AG20443 (cell line): ENCODE measurements at places on chromosomes 3 and 15.

DNA sequence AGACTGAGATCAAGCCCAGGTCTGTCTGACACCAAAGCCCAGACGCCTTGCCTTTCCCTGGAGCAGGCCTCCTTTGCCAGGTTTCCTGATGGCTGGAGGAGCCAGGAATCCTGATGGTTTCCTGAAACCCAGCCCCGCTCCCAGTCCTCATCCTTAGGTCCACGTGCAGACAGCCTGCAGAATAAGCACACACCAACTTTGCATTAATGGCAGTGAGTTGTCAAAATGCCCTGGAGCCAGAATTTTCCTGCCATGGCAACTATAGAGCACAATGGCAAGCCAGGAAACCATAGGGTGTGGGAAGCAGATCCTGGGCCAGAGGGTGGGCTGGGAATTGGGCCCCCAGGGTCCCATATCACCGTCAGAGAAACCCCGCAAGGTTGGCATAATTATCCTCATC lies 67.4 kb upstream of the HRH1 start:
- DNase-seq = no peak

- DNase-seq = peak; percentile 28
These were observed 128.4 kb upstream of the RAD18 start for GRCh38 chr3:9091486-9092235.

- no peak for DNase-seq
These were observed 215.3 kb upstream of the THRB start for GRCh38 chr3:24709956-24710355.

- DNase-seq = no peak
These were observed 208.1 kb downstream of the SATB1 start for GRCh38 chr3:18216996-18217395.

- DNase-seq = no peak
These were observed 10.8 kb downstream of the RASL12 start for GRCh38 chr15:65056868-65057548.

DNA sequence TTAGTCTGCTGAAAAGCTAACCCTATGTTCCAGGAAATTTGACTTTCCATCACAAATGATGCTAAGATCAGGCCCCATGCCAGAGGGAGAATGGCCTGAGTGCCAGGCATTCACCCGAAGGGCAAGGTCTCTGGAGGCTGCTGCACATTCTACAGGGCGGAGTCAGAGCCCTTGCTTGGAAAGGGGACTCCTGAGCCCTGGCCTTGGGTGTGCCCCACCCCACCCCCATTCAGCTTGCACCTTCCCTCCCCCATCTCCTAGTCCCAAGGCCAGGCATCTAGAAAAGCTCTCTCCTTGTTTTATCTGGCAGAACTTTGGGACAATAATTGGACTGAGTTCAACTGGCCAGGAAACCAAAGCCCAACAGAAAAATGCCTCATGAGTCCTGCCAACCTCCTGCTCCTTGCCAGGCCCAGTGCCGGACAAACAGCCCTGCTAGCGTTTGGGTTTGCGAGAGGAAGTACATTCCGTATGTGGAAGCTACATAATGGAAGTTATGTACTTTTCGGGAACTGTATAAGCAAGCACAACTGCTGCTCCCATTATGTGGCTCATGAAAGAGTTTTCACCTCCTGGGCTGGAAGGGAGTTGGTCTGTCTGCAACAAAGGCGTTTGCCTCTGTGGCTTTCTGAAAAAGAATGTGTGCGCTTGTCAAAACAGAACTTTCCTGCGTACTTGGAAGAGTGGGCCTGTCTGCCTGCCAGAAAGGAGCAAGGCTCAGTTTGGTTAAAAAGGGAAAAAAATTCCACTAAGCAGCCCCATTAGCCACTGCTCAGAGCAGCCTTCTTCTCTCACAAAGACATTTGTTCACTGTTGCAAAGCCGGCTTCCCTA lies 321.5 kb upstream of the CTNNB1 start:
- peak; percentile 49 for DNase-seq

- DNase-seq = no peak
These were observed 21.7 kb downstream of the MELTF start for GRCh38 chr3:197007953-197008352.

- DNase-seq = no peak
These were observed 67.4 kb downstream of the GTPBP8 start for GRCh38 chr3:113058188-113058587.

DNA sequence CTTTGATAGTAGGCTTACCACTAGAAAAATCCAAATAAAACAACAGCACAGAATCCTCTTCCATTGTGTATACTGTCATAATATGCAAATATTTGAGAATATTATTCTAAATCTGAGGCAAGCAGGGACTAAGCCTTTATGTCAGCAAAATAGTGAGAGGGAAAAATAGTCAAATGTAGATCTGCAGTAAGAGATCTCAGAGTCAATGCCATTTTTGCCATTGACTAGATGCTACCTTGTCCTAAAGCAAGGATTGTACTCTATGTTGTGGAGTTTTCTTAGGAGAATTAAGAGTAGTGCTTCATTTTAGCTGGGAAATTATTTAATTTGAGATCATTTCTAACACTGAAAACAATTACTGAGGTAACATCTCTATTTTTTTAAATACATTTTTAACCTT lies 50.2 kb downstream of the IQCH start:
- no peak for DNase-seq

GRCh38 chr15:67861983-67862382 lies 22.1 kb upstream of the RNU6-1 start:
- no peak for DNase-seq

GRCh38 chr3:141360888-141361598 lies 7.3 kb upstream of the ZBTB38 start:
- peak; percentile 75 for DNase-seq

GRCh38 chr3:36965440-36965839 lies 20.6 kb upstream of the TRANK1 start:
- no peak for DNase-seq

GRCh38 chr3:51539291-51539941 lies 897 bp downstream of the RAD54L2 start:
- peak; percentile 75 for DNase-seq

DNA sequence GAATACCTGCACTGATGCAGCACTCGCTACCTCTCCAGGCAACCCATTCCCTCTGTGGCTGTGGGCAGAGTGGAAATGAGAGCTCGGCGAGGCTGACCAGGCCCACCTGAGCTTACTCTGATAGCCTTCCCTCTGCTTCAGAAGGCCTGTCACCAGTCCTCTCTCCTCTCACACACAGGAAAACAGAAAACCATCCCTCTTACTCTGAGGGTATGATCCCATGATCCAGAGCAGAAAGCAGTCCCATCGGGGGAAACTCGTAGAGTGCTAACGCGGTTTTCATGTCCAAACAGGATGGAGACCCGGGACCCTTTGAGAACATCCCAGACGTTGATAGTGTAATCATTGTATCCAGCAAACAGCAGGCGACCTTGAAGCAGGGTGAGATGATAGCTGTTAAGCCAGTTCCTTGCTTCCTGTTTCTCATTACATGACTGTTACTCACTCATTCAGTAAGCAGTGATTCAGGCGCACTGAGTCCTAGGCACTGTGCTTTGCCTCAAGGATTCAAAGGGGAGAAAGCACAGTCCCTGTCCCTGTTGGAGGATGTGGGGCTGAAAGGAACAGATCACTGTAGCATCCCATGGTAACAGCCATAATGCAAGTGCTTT lies 11.8 kb upstream of the BCL2L10 start:
- peak; percentile 43 for DNase-seq

- no peak for DNase-seq
These were observed 59.1 kb upstream of the SPRED1 start for GRCh38 chr15:38193496-38193895.

DNA sequence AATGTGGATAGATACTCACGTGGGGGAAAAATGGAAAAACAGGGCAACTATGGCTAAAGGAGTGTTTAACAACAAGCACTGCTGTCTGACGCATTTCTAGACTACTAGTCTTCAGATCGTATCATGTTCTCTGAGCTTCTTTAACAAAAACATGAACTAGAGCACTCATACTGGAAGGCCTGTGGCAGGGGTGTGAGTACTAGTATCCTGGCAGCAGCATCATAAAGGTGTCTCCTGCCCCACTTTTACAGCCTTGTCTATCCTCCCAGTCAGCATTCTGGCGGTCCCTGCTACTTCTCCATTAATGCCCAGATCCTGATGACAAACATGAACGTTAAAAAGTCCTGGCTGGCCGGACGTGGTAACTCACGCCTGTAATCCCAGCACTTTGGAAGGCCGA lies 4.0 kb downstream of the FMN1 start:
- DNase-seq = no peak

DNA sequence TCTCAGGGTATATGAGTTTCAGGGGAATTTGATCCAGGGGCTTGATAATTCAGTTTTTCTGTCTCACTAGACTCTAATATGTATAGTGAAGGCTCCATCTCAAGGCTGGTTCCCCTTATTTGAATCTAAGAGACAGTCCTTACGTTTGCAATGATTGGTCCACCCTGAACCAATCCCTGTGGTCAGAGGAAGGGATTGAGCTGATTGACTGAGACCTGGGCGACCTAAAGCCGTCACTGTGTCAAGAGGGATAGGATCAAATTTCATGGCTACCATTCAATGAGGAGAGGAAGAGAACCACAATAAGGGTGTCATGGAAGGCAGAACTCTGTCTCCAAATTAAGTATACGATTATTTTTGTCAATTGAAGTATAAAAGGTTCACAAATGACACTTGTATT lies 16.3 kb downstream of the NUDT16 start:
- DNase-seq = no peak

- DNase-seq = no peak
These were observed 29.4 kb downstream of the CRTC3 start for GRCh38 chr15:90559119-90559518.

DNA sequence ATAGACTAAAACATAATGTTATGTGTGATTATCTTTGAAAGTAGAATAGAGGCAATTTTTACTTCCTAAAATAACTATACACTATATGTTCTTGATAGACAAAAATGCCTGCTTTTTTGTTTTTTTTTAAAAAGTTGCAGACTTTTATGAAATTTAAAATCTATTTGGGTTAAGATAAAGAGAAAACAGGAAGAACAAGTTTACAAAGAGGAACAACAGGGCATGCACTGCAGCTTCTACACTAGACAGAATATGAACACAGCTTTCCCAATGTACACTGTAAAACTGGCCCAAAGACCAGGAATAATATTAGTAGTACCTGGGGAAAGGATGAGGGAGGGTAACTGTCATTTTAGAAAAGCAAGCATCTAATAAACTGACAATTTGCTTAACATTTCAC lies 53.7 kb downstream of the NR1I2 start:
- DNase-seq = no peak

DNA sequence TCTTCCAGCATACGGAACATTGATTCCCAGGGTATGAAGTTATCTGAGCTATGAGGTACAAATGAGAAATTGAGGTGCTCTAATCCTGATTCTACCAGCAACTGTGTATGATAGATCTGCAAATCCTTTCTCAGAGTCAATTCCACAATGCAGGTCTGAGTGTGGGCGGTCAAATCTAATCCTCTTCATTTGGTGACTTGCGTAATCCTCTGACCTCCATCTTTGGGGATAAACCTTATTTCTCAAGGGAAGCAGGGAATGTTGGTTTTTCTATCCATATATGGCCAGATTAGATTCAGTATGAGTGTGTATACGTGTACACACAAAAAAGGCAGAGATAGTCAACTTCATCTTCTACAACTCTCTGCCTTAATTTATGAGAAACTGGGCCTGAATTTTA lies 348.4 kb upstream of the IL12A start:
- DNase-seq = no peak

DNA sequence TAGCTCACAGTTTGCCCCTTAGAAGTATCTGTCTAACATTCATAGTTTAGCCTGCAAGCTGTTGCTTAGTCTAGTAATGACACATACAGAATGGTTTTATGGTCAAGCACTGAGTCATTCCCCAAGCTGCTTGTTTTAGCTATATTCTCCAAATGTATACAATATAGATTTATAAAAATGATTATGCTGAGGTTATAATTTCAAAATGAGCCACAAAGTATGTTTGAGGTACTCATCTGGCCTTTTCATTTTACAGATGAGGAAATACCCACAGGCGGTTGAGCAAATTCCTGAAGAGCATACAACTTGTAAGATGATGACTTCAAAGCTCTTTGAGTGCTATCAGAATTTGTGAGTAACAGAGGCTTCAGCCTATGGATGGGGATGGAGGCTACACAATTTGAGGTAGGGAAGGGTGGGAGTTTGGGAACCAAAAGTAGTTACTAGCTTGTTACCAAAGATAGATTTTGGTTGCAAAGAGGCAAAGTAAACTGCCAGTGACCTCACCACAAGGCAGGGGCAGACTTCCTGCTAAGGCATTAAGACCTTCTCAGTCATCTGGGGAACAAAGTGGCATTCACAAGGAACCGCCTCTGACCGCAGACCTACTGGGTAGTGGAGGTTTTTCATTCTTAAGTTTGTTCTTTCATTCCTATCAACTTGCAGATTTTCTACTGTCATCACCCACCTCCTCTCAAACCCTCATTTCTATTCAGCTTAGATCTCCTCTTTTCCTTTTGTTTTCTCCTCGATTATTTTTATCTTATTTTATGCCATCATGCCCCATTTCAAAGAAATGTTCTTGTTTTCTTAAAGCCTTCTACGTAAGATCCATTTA lies 257.2 kb upstream of the NECTIN3 start:
- peak; percentile 40 for DNase-seq

DNA sequence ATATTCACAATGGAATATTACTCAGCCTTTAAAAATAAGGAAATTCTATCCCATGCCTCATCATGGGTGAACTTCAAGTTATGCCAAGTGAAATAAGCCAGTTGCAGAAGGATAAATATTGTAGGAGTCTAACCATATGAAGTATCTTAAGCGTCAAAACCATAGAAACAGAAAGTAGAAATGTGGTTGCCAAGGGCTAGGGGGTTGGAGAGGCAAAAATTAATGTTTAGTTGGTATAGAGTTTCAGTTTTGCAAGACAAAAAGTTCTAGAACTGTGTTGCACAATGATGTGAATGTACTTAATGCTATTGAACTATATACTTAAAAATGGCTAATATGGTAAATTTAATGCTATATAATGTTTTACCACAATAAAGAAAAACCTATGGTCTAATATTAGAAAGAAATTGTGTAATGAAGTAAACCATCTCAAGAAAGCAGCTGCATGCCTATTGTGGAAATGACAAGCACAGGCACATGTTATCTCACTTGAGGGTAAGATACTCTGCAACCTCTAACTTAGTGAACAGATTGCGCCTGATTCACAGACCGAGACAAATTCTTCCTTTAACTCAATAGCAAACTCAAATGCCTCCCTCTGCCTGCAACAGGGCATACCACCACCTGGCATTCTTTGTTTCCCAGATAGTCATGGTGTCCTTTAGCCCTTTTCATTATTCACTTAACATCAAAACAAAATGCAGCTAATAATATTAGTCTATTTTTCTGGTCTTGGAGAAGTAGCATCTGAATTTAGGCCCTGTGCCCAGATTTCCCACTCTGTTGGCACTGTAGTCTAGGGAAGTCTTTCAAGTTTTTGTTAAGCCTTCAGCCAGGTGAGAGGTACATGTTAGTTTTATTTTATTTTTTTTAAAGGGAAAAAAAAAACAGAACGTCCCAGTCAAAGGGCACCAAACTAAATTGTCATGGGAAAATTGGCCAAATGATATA lies 80.2 kb upstream of the ACP3 start:
- DNase-seq = no peak

DNA sequence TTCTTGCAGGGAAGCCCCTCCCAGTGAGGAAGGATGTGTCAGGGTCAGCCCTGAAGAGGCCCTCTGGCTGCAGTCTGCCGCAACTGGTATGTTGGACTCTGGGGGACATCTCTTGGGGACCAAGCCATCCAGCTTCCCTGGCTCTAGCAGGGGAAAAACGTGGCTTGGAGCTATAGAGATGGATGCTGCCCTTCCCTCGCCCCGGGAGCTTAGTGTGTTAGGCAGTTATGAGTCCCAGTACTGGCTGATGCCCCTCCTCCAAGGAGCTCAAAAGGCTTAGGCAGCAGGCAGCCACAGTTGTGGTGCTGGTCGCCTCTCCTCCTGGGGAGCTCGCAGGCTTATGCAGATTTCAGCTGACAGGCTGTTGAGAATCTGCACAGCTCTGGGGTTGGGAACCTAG lies 353.1 kb upstream of the GBE1 start:
- DNase-seq = no peak
